Stimulated activated CD4-positive, alpha-beta T cell treated with anti-CD3 and anti-CD28 coated beads, Interleukin-12 subunit alpha, Interleukin-12 subunit beta, amount 100 ng/mL, for 24 hours (primary cell): ENCODE measurements at places on chromosomes 3 and 15.

GRCh38 chr15:91429973-91430372 lies 329.9 kb downstream of the SV2B start:
- DNase-seq: no peak

GRCh38 chr3:171315101-171315500 lies 145.1 kb downstream of the TNIK start:
- no peak for DNase-seq

DNA sequence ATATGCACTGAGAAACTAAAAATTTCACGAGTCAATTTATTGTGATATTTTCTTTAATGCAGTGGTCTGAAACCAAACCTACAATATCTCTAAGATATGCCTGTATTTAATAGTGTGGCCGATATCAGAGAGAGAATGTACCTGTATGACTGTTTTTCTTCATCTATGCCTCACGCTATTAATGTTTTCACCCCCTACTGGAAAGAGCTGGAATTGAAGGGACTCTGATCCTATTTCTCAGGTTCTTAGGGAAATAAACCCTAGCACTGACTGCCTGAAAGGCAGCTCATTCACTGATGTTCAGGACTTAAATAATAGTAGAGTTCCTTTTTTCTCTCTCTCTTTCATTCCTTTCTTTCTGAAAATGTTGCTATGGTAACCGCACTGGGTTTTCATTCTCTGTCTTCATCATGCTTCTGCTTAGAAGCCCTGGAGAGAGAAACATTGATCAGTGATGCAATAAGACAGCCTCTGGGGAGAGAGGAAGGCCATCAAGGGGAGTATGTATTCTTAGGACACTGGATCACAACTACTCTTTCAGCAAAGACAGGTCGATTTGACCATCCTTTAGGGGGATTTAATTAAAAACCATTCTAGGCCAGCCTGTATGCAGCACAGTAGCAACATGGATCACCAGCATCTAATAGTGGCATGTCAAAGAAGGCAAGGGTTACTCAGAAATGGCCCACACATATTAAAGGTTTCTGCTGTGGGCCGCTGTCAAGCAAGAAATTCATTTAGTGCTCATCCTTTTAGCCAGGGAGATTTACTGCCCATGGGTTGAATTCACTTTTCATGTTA lies 1135.7 kb downstream of the IGSF11 start:
- no peak for DNase-seq

- DNase-seq: no peak
Observed at GRCh38 chr3:25094932-25095685, 333.0 kb upstream of the RARB start.

- DNase-seq: no peak
Observed at GRCh38 chr3:51968883-51969678, 1.8 kb upstream of the PCBP4 start.

- DNase-seq: no peak
Observed at GRCh38 chr3:8503461-8503860, 1.8 kb downstream of the LMCD1 start.

GRCh38 chr15:35107122-35107521 lies 22.0 kb upstream of the NANOGP8 start:
- DNase-seq: no peak

- DNase-seq: no peak
Observed at GRCh38 chr3:39639344-39640236, 169.8 kb upstream of the MYRIP start.

DNA sequence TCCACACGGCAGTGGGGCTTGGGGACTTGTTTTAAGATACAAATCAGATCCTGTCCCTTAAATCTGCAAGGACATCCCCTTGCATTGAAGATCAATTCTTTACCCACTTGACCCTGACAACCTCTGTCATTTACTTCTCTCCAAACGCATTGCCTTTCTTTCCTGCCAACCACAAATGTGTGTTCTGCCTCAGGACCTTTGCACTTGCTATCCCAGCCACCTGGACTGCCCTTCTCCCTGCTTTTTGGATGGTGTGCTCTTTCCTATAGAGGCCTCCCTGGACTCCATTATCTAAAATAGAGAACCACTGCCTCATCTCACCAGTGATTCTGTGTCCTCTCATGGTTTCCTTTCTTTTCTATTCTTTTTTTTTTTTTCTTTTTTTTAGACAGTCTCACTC lies 1.5 kb upstream of the RPL29 start:
- no peak for DNase-seq
